ENCODE measurements at places on chromosomes 3 and 15.

- DNase-seq, result no peak
These were observed 892.0 kb downstream of the NAALADL2 start for GRCh38 chr3:175751089-175751488.

DNA sequence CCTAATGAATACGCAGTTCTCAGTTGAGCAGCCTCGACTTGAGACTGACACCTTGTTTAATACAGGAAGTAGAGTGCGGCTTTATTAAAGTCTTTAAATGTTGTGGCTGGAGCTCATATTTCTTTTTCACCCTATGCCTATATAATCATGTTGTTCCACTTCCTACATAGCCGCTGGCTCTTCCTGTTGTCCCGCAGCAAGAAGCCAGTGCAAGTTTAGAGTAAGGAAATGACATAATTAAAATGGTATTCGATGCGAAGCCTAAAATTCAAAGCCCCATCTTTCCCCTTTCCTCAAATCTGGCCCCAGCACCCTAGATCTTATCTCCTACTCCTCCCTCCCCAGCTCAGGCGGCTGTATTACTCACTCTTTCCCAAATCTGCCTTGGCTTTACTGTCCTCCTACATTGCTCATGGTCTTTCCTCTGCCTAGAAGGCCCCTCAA, 7.5 kb upstream of the PHLDB2 start:
- no peak for DNase-seq

DNA sequence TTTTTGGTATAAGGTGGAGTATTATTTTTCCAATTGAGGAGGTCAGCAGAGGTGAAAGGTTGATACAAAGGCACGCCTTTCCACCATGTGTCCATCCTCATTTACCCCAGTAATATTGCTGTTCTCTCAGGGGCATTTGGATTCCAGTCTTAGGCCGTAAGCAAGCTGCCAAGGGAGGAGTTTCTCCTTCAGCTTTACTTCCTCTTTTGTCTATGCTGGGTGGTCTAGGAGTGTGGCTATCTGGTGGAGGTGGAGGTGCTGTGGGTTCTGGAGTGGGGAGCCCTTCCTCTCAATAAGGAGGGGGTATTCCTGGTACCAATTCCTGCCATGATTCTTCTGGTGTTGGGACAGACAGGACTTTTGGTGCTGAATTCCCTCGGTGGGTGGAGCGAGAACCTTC, 340.6 kb downstream of the KCNH8 start:
- no peak for DNase-seq

DNA sequence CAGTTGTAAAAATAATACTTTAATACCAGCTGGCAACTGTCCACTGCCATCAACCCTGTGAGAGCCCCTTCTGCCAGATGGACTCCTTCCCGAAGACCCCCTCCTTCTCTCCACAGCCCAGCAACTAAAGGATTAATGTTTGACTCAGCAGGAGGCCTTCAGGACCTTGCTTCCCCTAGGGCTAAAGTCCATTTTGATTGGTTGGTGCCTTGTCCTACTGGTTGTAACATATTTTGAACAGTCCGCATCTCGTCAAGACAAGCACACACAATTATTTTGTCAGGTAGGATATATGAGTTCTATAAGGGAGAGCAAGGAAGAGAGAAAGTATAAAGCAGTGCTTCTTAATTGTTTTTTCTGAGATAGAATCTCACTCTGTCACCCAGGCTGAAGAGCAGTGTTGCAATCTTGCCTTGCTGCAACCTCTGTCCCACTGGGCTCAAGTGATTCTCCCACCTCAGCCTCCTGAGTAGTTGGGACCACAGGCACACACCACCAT, 18.6 kb downstream of the ACOX2 start:
- DNase-seq, result no peak

DNA sequence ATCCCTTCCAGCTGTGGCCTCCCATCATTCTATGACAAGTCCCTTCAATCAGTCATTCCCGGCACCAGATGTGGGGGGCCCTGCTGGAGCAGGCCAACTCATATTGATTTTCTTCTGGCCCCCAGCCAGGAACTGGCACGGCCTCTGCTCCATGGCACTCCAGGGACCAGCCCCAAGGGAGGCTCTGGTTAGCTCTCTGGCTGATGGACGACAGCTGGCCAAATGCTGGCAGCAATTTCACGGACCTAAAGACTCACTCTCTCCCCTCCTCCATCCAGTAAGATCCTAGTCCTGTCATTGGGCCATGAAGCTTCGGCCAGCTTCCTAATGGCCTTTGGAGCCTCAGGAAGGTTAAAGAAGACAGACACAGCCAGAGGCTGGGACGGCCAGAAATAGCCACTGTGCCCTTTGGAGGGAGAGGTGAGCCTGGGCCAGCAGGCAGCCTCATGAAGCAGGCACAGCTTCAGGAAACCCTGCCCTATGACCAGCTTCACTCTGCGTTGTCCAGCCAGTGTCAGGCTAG, 131.0 kb downstream of the MEX3B start:
- no peak for DNase-seq

- no peak for DNase-seq
These were observed 286.2 kb upstream of the UBE2E1 start for GRCh38 chr3:23519314-23520208.

GRCh38 chr3:161401389-161401788, 30.1 kb upstream of the SPTSSB start:
- DNase-seq, result no peak

GRCh38 chr3:101625879-101626278, 51.1 kb downstream of the ZBTB11 start:
- no peak for DNase-seq

GRCh38 chr3:156867174-156867573, 41.0 kb downstream of the LEKR1 start:
- no peak for DNase-seq

GRCh38 chr3:129003578-129004112, 2.5 kb downstream of the EFCC1 start:
- DNase-seq, result peak; percentile 52

GRCh38 chr3:51739110-51739509, 32.2 kb downstream of the GRM2 start:
- DNase-seq, result no peak

GRCh38 chr15:53693729-53694475, 65.6 kb downstream of the WDR72 start:
- no peak for DNase-seq

DNA sequence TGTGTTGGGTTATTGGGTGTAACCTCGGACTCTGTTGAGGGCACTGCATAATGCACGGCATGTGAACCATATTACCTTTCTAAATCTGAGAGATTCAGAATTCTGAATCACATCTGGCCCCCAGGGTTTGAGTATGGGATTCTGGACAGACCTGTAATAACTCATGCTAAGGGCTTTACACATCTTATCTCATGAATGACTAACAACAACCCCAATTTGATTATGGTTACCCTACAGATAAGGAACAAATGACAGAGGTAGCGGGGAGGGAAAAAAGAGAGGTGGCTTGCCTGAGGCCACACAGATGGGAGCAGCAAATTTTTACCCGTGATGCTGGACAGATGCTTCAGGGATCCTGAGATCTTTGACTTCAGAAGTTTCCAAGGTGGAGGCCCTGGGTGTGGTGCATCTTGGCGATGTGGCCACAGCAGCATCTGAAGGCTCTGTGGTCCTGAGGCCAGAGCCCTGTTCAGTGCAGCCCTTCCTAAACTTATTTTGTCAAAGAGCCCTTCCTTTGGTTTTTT, 43.8 kb downstream of the POMGNT2 start:
- DNase-seq, result no peak

DNA sequence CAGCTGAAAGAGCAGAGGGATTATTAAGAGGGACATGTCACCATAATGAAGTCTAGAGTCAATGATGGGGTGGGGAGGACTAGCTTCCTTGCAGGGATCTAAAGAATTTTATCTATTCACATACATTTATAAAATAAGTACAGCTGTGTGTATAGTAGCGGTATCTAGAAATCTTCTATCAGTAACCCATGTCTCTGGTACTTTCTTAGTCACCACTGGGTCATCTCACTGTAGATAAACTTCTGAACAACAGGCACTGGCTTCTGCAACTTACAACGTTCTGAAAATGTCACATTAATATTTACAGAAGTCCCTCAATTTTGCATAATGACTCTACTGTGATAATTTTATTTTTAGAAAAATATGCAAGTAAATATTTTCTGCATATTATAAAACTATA, 401.7 kb downstream of the TBC1D5 start:
- DNase-seq, result no peak

GRCh38 chr15:72237029-72237852, 6.3 kb upstream of the PKM start:
- peak; percentile 89 for DNase-seq

DNA sequence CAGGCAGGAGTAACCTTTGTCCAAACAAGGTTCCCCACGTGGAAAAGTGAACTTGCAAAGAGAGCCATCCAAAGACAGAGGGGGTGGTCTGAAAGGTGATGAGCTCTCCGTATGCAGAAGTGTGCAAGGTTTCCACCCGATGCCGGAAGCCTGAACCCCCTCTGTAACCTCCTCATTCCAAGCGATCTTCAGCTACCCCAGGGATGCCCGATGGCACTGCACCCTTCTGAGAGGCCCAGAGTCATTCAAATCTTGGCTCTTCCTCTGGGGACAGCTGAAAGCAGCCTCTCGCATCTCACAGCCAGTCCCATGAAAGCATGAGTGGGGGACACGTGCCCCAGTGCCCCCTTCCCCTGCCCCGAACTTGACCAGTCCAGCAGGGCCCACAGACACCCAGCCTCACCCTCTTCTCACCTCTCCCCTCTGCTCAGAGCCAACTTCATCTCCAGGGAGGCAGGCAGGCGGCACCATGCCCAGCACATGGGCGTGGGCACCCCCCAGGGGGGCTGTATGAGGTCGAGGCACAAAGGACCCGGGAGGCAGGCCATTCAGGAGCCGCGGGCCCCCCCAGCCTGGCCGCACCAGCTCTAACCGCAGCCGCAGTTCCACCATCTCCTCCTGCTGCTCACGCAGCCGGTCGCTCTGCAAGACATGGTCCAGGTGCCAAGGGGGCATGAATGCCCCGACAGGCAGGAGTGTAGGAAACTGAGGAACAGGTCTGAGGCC, 8.7 kb downstream of the KIF7 start:
- DNase-seq, result no peak

GRCh38 chr3:22971497-22971896, 231.6 kb upstream of the UBE2E2 start:
- no peak for DNase-seq

DNA sequence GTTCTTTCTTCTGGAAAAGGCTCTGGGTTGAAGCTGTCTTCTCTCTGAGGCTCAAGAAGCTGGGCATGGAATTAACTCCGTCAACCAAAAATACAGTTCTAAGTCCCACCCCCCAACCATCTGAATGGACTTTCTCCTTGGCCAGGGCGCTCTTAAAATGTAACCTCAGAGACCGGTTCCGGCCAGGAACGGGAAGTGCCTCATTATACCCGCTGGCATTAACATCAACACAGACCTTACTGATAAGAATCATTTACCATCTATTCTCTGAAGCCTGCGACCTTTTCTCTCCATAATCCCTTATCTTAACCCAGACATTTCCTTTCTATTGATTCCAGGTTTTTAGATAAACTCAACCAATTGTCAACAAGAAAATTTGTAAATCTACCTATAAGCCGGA, 64.7 kb downstream of the ATP1B3 start:
- peak; percentile 81 for DNase-seq

DNA sequence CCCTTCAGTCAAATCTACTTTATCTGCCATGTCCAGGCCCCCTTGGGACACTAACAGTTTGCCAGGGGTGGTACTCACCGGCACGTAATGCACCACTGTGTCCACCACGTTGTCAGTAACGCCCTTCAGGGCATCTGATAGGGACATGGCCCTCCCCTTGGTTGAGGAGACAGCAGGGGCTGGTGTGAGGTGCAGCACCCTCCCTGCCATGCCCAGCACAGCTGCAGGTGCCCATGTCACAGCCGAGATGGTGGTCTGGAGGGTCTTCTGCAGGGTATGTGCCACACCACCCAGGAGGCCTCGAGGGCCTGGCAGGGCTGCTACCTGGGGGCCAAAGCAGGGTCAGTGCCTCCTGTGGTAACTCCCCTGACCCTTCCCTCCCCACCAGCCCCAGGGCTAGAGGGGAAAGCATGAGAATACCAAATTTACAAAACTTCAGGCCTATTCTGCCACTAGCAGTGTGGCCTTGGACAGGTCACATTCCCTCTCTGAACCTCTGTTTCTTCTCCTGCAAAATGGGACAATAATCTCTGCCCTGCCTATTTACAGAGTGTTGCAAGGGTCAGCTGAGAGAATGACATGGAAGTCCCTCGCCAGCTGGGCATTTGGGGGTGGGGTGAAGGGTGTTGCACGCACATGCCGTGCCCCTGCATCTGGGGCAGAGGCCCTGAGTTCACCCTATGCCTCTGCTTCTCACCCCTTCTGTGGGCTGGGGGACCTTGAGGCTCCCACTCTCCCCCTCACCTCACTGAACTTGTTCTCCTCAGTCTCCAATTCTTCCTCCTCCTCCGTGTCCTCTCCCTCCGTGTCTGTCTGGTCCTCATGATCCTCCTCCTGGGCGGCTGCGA, 11.8 kb upstream of the KIF7 start:
- no peak for DNase-seq

DNA sequence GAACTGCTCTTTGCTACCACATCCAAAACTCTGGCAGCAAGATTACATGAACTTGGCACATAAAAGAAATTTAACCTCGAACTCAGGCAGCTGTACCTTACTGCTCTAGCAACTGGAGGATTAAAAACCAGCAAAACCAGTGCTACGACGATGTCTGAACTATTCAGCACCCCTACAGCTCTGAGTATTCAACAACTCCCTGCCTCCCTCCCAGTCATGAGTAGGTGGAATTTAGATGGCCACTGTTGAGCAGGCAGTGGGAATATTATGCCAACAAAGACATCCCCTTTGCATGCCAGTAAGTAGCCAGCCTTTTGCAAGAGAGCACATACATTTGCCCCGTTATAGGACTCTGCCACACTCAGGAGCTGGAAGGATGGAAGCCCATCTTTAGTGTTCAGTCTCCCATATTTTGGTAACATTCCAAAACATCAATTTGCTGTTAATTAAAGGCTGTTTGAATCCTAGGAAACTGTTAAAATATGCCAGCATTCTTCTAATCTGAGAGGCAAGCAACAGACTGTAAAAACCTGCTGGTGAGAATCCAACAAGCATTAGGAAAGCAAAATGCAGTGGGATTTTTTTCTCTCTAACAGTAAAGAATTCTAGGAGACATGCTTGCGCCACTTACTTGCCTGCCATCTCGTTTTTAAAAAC, 85.4 kb downstream of the ZNF385D start:
- DNase-seq, result no peak

- DNase-seq, result no peak
These were observed 2.1 kb upstream of the DOCK3 start for GRCh38 chr3:50672656-50673055.

- no peak for DNase-seq
These were observed 548.1 kb upstream of the LMCD1 start for GRCh38 chr3:7953449-7954014.

- DNase-seq, result no peak
These were observed 7.0 kb upstream of the TM4SF18 start for GRCh38 chr3:149340310-149340933.

- peak; percentile 6 for DNase-seq
These were observed 129.8 kb downstream of the SATB1 start for GRCh38 chr3:18295171-18295920.

DNA sequence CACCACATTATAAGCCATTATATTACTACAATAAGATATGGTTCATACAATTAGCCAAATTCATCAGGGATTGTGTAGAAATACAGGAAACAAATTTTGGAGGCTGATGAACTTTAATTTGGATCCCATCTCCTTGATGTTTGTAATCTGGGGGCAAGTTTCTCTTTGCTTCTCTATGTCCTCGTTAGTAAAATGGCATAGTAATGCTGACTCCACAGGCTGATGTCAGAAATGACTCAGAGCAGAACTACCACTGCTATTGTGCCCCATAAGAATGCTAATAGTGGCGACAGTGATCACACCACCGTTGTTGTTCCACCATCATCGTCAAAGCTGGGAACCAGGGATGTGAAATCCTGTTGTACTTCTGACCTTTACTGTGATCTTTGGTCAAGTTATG, 722.3 kb upstream of the LMCD1 start:
- DNase-seq, result no peak

- no peak for DNase-seq
These were observed 68.0 kb upstream of the IQSEC1 start for GRCh38 chr3:13141183-13141582.
